ENCODE measurements at places on chromosomes 5 and 9. TPM values are rescaled to one million over a fixed set of nuclear protein-coding genes. Genes with fewer than 3 reads are reported as not detected.

DNA sequence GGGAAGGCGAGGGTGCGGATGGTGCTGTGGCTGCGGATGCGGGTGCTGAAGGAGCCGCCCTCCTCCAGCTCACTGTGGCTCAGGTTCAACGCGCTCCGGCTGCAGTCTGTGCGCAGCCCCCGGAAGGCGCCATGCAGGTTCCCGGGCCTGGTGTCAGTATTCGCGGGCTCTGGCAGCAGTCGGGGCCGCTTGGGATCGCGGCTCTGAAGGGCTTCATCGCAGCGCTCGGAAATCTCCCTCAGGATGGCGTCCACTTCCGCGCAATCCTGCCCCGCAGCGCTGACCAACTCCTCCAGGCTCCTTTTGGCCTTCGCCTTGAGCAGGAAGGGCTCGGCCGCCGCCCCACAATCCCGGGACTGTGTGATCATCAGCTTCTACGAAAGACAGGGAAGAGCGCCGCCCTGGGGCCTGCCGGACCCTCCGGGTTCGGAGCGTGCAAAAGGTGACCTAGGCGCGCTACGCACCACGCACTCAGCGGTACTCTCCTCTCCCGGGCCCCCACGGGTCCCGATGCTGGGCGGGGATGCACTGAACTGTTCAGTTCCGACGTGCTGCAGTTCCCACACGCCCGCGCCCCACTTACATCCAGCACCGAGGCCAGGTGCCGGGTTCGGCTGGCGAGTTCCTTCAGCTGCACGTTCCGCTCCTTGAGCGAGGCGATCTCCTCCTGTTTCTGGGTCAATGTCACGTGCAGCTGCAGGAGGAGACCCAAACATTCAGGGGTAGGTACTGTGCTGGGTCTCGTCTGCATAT, 6.5 kb downstream of the MCIDAS start:
- DNase-seq: peak; percentile 37

DNA sequence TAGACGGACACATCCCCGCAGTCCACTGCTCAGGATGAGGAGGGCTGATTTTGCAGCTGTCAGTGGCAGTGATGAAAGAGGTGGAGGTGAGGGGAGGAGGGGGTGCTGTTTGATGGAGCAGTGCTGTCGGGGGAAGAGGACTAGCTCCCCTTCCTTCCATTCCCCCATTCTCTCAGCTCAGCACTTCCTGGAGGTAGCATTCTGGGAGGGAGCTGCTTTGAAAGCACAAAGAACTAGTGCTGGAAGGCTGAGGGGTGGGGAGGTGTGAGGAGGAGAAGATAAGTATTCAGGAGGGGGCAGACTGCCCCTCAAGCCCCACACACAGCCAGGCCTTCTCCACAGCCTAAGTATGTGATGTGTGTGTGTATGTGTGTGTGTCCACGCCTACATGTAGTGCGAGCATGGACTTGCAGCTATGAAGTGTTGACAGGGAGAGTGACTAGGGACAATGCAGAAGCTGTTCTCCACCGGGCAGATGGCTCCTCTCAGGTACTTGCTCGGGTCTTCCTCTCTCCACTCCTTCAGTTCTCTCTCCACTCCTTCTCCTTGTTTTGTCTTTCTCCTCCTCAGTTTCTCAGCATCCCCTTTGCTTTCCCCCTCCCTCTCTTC, 65.5 kb upstream of the HSPA9 start:
- no peak for DNase-seq

DNA sequence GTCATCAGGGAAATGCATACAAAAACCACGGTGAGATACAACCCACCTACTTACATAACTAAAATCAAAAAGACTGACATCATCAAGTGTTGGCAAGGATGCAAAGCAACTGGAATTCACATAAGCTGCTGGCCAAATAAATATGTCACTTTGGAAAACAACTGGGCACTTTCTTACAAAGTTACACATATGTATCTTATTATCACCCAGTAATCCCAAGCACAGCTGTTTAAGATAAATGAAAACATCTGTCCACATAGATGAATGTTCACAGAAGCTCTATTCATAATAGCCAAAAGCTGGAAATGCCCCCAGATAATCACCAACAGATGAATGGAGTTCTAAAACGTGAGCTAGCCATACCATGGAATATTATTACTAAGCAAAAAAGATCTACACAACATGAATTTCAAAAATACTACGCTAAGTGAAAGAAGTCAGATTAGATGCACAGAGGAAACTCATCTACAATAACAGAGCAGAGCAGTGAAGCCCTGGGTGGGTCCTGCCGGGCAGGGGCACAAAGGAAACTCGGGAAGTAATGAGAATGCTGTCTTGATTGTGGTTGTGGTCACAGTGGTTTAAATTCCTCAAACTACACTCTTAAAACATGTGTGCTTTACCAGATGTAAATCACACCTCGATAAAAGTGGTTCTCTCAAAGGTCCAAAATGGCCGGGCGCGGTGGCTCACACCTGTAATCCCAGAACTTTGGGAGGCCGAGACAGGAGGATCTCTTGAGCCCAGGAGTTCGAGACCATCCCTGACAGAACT, 8.5 kb downstream of the CAMSAP1 start:
- DNase-seq: no peak

GRCh38 chr5:27009540-27009915, 28.9 kb downstream of the CDH9 start:
- no peak for DNase-seq

DNA sequence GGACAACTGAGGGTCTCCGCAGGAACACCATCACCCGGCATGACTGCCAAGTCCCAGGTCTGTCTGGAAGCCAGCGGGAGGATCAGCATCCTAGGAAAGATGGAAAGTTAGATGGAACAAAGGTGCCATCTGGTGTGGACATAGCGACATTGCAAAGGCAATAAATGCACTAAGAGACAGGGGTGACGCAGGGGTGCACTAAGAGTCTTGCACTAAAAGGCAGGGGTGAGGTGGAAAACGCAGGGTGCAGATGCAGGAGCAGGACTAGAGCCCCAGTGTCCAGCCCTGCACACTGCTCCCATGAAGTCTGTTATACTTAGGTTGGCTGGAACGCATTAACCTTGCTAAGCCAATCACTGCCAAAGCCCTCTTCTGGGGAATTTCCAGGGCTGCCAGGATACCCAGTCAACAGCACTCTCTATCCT, 15.5 kb downstream of the ATOX1 start:
- DNase-seq: peak; percentile 76

DNA sequence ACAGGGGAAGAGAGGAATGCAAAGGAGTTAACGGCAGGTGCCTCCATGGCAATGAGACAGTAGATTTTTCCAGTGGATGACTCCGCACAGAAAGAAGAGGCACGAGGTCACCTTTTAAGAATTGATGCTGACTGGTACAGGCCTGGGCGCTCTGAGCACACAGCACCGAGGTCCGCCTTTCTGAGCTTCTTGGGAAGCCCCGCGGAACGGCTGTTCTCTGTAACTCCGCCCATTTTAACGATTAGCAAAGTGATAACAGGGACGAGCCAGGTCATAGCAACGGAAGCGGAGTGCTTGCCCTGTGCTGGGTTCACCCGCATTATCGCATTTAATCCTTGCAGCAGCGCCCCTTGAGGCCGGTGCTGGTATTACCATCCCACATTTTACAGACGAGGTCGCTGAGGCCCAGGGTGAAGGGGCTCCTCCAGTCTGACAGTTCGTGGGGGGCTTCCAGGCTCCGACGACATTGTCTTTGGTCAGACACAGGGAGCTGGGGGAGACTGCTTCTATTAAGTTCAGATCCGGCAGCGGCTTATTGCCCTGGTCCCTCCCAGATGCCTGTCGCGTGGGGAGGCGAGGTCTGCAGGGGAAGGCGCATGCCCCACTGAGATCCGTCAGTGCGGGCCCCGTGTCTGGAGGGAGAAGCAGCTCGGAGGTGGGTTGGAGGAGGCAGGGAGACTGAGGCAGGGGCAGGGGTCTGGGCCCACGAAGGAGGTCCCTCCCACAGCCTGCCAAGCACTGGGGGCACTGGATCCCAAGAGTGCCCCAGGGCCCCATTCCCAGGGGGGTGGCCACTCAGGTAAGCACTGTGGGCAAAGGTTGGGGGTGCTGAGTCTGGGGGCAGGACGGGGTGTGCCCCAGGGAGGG, 22.3 kb upstream of the HMCN2 start:
- DNase-seq: peak; percentile 80

DNA sequence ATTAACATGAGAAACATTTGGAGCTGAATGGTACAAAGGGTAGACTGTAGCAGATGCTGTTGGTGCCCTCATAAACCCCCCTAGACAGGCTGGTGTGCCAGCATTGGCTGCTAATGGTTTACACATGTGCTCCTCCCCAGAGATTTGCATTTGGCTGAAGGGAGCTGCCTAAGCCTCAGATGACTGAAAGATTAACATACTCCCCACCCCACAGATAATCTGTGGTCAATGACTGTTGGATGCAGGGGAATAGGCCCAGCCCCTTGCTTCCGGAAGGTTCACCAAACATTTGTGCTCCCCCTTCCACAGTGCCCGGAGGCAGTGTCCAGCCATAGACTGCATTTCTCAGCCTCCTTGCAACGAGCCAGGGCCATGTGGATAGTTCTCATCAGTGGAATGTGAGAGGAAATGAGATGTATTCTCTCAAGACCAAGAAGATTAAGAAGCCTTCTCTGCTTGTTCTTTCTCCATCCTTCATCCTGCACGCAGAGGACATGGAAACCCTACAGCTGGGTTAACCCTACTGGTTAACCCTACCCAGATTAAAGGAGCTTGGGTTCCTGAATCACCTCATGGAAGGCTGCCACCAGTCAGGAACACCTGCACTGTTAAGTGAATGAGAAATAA, 79.6 kb downstream of the PHAX start:
- DNase-seq: no peak

DNA sequence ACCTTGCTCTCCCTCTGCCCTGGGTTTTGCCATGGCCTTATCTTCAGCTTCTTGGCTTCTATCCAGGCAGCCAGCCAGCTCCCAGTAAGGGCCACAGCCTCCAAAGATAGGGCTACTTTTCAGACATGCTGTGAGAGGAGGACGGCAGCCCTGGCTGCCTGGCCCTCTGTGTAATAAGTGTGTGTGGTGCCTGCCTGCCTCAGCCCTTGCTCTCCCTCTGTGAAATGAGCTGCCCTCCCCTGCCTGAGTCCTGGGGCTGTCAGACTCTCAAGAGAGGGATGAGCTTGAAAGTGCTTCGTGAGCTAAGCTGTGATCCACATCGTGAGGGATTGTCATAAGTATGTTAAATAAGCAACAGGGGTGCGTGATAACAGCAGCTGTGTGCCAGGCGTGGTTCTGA, 8.1 kb downstream of the NDST1 start:
- no peak for DNase-seq

DNA sequence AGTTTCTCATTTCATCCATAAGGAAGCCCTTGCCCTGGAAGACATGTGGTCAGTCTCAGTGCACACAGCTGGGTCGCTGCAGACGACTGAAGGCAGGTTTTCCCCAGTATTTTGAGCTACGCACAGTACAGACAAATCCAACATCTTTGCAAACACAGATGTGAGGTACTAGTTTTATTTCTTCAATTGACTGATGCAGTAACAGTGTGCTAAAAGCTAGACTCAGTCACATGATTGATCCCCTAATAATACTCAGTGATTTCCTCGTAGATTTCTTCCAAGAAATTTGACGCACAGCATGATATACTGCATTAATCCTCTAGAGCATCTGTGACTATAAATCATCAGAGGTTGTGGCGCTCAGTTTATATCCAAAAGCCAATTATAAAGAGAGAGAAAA, 346.1 kb downstream of the DIRAS2 start:
- DNase-seq: no peak

- DNase-seq: no peak
These were observed 172.5 kb upstream of the PTPRD start for GRCh38 chr9:10785255-10785654.

- no peak for DNase-seq
These were observed 74.7 kb upstream of the RASGRF2 start for GRCh38 chr5:80885396-80886000.

GRCh38 chr9:110932863-110933262, 105.4 kb downstream of the LPAR1 start:
- no peak for DNase-seq

DNA sequence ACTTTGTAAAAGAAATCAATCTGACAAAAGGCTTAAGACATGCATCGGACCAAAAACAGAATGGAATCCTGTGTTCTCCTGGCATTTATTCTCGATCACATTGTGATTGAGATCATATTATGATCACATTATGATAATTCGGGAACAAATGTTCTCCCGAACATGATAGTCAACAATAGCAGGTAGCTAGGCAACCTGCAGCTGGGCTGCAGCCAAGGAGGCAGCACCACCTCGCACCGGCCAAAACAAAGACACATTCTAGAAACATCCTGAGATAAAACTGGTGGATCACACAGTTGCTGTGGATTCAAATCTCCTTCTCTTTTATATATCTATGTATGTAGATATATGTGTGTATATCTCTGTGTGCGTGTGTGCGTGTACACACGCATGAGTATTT, 480.6 kb upstream of the CYLC2 start:
- no peak for DNase-seq

DNA sequence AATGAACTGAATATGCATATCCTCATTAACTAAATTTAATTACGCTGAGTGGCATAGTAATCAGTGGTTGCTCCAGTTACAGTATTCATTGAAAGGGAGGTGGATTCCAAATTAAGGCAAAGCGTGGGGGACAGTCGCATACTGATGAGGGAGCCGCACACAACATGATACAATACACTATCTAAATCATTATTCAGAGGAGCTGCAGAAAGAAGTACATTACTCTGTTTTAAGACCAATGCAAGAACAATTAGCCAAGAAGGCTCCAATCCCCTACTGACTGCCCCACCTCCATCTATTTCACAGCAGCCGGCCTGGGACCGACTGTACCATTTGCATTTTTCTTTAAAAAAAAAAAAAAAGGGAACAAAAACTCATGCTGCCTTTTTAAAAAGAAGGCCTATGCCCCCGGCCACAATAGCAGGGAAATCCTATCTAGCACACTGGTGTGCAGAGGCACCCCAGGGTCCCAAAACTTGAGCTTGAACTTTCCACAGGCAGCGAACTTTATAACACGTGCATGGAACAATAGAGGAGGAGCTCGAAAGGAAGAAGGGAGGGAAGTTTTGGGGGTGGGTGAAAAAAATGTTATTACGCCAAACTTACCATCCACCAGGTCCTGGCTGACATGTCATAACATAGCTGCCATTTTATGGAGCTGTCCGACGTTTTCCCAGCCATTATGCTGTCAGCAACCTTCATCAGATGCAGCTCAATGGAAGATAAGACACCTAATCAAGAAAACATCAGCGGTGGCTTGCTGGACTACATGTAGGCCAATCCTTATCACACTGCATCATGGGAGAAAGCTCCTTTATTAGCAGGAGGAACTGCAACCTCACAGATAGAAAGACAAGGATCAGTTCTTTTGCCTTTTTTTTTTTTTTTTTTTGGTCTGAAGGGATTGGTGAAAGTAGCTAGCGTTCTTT, 161.6 kb downstream of the ZDHHC21 start:
- DNase-seq: no peak

- no peak for DNase-seq
These were observed 132.4 kb downstream of the SNCAIP start for GRCh38 chr5:122444411-122444810.

- DNase-seq: no peak
These were observed 2.3 kb downstream of the AFAP1L1 start for GRCh38 chr5:149273950-149274349.

- DNase-seq: no peak
These were observed 28.5 kb downstream of the MAN2A1 start for GRCh38 chr5:109718216-109718615.

GRCh38 chr5:95007921-95008597, 276.8 kb downstream of the MCTP1 start:
- no peak for DNase-seq

- DNase-seq: no peak
These were observed 324.6 kb upstream of the TYRP1 start for GRCh38 chr9:12368569-12368968.

Gene NKD2
- 14.1 TPM for total RNA-seq

Gene OR1J2
- total RNA-seq: not detected

Gene RNF183
- 3.6 TPM for total RNA-seq

Gene MARCOL
- total RNA-seq: not detected

Gene ADAM19
- total RNA-seq: 9.2 TPM

Gene INSL6
- total RNA-seq: 0.47 TPM

Gene GRM6
- total RNA-seq: not detected

Gene TPPP
- 6.9 TPM for total RNA-seq
